NCI-H187 treated with DMSO at 0.1 percent for 48 hours (cell line): ENCODE measurements at places on chromosomes 4 and X.

DNA sequence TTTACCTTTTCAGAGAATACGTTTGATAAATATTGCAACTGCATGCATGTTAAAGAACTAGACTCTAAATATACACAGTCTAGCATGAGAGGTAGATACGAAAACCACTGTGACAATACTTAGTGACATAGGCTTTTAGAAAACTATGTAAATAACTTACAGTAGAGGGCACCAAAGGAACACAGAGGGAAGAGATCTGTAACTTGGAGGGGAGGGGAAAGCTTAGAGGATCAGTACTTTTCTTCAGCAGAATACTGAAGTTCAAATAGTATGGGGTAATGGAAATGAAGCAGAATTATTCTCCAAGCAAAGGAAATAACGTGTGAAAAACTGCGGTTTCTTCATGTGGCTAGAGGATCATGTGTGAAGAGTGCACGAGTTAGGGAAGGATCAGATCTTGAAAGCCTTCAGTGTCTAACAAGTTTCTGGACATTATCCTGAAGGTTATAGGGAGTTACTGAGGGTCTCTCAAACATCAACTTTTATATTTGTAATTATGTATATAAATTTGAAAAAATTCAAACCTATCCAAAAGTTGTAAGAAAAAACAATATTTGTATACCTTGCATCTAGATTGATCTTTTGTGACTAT lies 264.3 kb downstream of the NPFFR2 start:
- no peak for DNase-seq

GRCh38 chrX:103783971-103784370 lies 7.3 kb downstream of the PLP1 start:
- DNase-seq = no peak

DNA sequence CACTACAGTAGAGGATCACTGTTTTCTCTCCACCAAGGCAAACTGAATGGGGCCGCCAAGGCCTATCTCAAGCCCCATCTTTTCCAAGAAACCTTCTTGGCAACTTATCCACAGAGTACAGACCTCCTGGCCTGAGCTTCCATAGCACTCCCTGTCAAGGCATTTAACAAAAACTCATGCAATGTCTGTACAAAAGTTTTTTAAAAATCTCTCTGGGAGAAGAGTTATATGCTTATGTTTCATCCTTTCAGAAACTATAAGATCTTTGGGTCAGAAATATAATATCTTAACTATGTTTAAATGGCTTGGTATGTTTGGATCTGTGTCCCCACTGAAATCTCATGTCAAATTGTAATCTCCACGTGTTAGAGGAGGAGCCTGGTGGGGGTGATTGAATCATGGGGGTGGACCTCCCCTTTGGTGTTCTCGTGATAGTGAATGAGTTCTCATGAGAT lies 13.6 kb downstream of the ADAMTS3 start:
- no peak for DNase-seq

GRCh38 chr4:39480902-39481695 lies 22.2 kb downstream of the LIAS start:
- DNase-seq = no peak

- DNase-seq = no peak
Measured at GRCh38 chr4:103786014-103786413, 66.2 kb upstream of the TACR3 start.

- DNase-seq = no peak
Measured at GRCh38 chr4:19842471-19842870, 409.2 kb upstream of the SLIT2 start.

DNA sequence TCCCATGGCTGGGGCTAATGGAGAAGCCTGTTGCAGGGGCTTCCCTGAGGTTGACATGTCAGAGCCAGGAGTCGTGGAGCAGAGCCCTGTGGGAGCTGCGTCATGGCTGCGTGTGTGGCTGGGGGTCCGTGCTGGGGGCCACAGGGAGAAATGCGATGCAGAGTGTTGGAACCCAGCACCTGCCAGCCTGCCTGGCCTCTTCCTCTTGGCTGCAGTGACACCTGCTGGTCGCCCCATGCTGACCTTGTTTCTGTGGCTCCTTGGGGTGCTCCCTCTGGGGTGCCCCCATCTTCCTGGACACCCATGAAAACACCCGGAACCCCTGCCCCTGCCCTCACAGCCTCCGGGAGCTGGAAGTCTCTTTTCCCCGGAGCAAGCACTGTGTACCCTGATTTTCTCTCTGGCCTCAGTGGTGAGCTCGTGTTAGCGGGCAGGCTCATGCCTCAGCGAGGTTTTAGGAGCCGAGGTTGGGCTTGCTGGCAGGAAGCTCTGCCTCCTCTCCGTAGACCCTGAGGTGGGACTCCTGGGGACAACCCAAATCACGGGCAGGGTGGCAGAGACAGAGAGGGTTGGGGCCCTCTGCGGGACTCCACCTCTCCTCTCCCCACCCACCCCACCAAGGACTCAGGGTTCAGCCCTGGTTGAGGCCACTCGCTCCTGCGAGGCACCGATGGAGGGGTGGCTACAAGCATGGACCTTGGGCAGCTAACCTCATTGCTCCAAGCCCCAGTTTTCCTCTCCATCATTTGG lies 103.7 kb downstream of the SORCS2 start:
- DNase-seq = no peak

GRCh38 chr4:107391630-107392028 lies 328.4 kb downstream of the PAPSS1 start:
- DNase-seq = no peak

DNA sequence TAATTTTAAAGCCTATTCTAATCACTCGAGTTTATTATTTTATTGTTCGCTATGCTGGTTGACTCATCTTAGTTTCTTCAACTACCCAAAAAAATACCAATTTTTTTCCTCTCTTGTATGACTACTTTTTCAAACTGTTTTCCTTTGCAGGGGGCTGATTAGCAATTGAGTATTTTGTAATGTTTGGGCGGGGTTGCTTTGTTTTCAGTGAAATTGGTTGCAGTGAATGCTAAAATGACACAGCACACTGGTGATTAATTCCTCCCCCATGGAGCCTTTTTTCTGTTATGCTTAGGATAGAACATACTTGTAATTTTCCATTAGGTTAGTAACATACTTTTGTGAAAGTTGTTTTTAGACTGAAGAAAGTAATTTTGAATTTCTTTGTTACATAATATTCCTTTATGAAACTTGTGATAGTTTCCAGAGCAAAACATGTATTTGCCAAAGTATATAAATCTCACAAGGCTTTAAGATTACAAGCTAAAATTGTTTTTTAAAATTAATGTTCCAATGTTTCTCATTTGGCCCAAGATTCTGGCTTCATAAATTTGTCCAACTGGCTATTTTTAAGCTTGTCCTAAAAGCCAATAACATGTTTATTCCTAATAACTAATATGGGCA lies 120.4 kb downstream of the CHIC1 start:
- DNase-seq = no peak

DNA sequence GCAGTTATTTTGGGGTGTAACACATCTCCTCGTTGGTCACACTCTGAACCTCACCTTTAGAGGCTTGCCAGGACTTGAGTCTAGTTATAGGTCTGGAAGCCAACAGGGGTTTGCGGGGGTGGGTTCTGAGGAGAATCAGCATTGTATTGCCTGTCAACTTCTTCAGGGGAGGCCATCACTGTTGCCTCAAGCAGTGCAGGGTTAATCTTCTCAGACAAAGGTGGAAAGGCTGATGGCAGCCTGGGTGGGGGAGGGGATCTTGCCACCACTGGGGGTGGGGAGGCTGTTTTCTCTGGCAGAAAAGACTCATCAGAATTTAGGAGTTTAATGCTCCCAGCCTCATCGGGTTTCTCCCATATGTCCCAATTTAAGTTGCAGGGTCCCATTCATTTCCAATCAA lies 387.8 kb downstream of the PRR32 start:
- DNase-seq = no peak
